ENCODE measurements at places on chromosomes 3 and 15.
A peak's percentile ranks its signal among the peaks of the same experiment; 100 is the strongest.

GRCh38 chr15:58453931-58454793 is 22.4 kb downstream of the LIPC start:
- no peak for DNase-seq
- H3K4me3 ChIP-seq: no peak overlapping the region
- H3K4me1 ChIP-seq: peaks cover 7% of the 10 kb centered on the region
- no peaks in the 10 kb centered on the region for H3K36me3 ChIP-seq
- H3K27me3 ChIP-seq: no peaks in the 10 kb centered on the region
- no peak overlapping the region for H3K27ac ChIP-seq

- no peaks in the 10 kb centered on the region for H3K36me3 ChIP-seq
- peak; percentile 18 for DNase-seq
- H3K4me1 ChIP-seq: no peaks in the 10 kb centered on the region
- no peak overlapping the region for H3K4me3 ChIP-seq
- H3K27me3 ChIP-seq: no peaks in the 10 kb centered on the region
- H3K27ac ChIP-seq: no peak overlapping the region
These were observed 17.3 kb downstream of the ESYT3 start for GRCh38 chr3:138451595-138452162.

GRCh38 chr3:16849229-16849628 is 35.5 kb upstream of the PLCL2 start:
- no peak overlapping the region for H3K27ac ChIP-seq
- H3K4me3 ChIP-seq: no peak overlapping the region
- H3K36me3 ChIP-seq: no peaks in the 10 kb centered on the region
- H3K4me1 ChIP-seq: peaks cover 9% of the 10 kb centered on the region
- DNase-seq: peak; percentile 65
- H3K27me3 ChIP-seq: no peaks in the 10 kb centered on the region

GRCh38 chr3:147688868-147689267 is 279.7 kb downstream of the ZIC1 start:
- no peak overlapping the region for H3K4me3 ChIP-seq
- no peak overlapping the region for H3K27ac ChIP-seq
- DNase-seq: no peak
- no peaks in the 10 kb centered on the region for H3K27me3 ChIP-seq
- H3K4me1 ChIP-seq: no peaks in the 10 kb centered on the region
- H3K36me3 ChIP-seq: no peaks in the 10 kb centered on the region

- DNase-seq: no peak
- H3K27ac ChIP-seq: no peak overlapping the region
- H3K4me3 ChIP-seq: no peak overlapping the region
- H3K36me3 ChIP-seq: no peaks in the 10 kb centered on the region
These were observed 400.7 kb upstream of the TPM1 start for GRCh38 chr15:62641825-62642224.

- no peaks in the 10 kb centered on the region for H3K27me3 ChIP-seq
- H3K27ac ChIP-seq: no peak overlapping the region
- no peaks in the 10 kb centered on the region for H3K4me1 ChIP-seq
- H3K4me3 ChIP-seq: no peak overlapping the region
- no peaks in the 10 kb centered on the region for H3K36me3 ChIP-seq
- no peak for DNase-seq
These were observed 15.5 kb upstream of the PLAAT1 start for GRCh38 chr3:193225302-193226125.

GRCh38 chr3:45646051-45646585 is 43.1 kb upstream of the SACM1L start:
- no peak for DNase-seq
- no peaks in the 10 kb centered on the region for H3K36me3 ChIP-seq
- H3K27ac ChIP-seq: peak overlapping the region; percentile 86
- H3K27me3 ChIP-seq: no peaks in the 10 kb centered on the region
- no peak overlapping the region for H3K4me3 ChIP-seq

- H3K36me3 ChIP-seq: no peaks in the 10 kb centered on the region
- peak overlapping the region; percentile 49 for H3K27ac ChIP-seq
These were observed 95.8 kb upstream of the CACNA2D3 start for GRCh38 chr3:54026543-54026942.

DNA sequence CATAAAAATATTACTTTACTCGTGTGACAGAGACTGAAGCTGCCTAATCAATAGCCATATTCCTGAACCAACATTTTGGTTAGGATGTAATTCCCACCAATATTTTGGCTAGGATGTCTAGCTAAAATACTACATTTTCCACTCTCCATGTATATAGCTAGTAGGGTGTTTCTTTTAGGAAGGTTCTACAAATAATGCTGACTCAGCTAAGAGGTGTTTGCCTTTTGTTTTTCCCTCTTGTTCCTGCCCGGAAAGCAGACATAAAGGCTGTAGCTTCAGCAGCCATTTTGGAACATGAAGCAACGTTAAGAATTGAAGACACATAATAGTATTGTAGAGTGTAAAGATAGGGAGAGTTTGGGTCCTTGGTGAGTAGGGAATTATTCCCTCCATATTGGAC is 187.3 kb upstream of the PDZRN3 start:
- no peaks in the 10 kb centered on the region for H3K36me3 ChIP-seq
- no peak overlapping the region for H3K27ac ChIP-seq
- no peaks in the 10 kb centered on the region for H3K27me3 ChIP-seq
- DNase-seq: no peak
- no peaks in the 10 kb centered on the region for H3K4me1 ChIP-seq

GRCh38 chr3:196662033-196662432 is 22.5 kb downstream of the NRROS start:
- H3K27ac ChIP-seq: no peak overlapping the region
- H3K4me1 ChIP-seq: no peaks in the 10 kb centered on the region
- no peak for DNase-seq
- H3K27me3 ChIP-seq: no peaks in the 10 kb centered on the region

- H3K4me3 ChIP-seq: no peak overlapping the region
- no peaks in the 10 kb centered on the region for H3K4me1 ChIP-seq
- H3K27me3 ChIP-seq: no peaks in the 10 kb centered on the region
- DNase-seq: peak; percentile 14
These were observed 509.3 kb upstream of the PPP2R3A start for GRCh38 chr3:135456108-135456790.

DNA sequence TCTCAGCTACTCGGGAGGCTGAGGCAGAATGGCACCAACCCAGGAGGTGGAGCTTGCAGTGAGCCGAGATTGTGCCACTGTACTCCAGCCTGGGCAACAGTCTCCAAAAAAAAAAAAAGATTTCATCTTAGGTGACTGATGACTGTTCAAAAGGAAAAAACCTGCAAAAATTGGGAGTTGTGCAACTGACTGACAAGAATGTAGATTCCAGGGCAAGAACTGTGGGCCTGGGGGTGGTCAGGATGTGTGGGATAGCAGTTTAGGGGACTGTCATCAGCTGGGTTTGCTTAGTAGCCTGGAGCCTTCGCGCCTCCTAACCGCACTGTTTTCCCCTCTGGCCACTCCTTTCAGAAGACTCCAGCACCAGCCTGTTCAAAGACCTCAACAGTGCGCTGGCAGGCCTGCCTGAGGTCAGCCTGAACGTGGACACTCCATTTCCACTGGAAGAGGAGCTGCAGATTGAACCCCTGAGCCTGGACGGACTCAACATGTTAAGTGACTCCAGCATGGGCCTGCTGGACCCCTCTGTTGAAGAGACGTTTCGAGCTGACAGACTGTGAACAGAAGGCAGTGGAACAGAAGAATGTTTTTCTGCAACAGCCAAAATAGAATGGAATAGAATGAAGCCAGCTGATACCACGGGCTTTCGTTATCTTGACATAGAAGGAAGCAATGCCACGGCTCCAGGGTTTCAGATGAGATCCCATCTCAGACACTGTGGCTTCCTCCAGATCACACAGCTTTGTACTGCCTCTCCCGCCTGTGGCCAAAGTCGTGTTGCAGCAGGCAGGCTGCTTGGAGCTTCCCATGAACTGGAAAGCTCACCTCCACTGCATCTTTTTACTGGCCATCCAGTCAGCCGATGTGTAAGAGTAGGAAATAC is 75.3 kb upstream of the BLM start:
- no peak for DNase-seq
- H3K4me1 ChIP-seq: no peaks in the 10 kb centered on the region
- peaks cover 64% of the 10 kb centered on the region for H3K36me3 ChIP-seq
- H3K27me3 ChIP-seq: no peaks in the 10 kb centered on the region
- no peak overlapping the region for H3K4me3 ChIP-seq

GRCh38 chr15:60905587-60905986 is 323.5 kb downstream of the RORA start:
- no peaks in the 10 kb centered on the region for H3K4me1 ChIP-seq
- no peaks in the 10 kb centered on the region for H3K36me3 ChIP-seq
- H3K27ac ChIP-seq: no peak overlapping the region
- no peaks in the 10 kb centered on the region for H3K27me3 ChIP-seq

GRCh38 chr15:31352339-31352751 is 25.7 kb downstream of the KLF13 start:
- peaks cover 6% of the 10 kb centered on the region for H3K36me3 ChIP-seq
- H3K4me3 ChIP-seq: no peak overlapping the region
- H3K27me3 ChIP-seq: no peaks in the 10 kb centered on the region
- H3K27ac ChIP-seq: peak overlapping the region; percentile 99
- DNase-seq: no peak

- DNase-seq: no peak
- no peaks in the 10 kb centered on the region for H3K36me3 ChIP-seq
- H3K27me3 ChIP-seq: no peaks in the 10 kb centered on the region
- H3K4me1 ChIP-seq: no peaks in the 10 kb centered on the region
- no peak overlapping the region for H3K27ac ChIP-seq
- H3K4me3 ChIP-seq: no peak overlapping the region
These were observed 13.9 kb downstream of the STAC start for GRCh38 chr3:36394176-36394575.
